MG63 (cell line): ENCODE measurements at places on chromosomes 16 and 17. TPM values are rescaled to one million over a fixed set of nuclear protein-coding genes. Genes with fewer than 3 reads are reported as not detected.

DNA sequence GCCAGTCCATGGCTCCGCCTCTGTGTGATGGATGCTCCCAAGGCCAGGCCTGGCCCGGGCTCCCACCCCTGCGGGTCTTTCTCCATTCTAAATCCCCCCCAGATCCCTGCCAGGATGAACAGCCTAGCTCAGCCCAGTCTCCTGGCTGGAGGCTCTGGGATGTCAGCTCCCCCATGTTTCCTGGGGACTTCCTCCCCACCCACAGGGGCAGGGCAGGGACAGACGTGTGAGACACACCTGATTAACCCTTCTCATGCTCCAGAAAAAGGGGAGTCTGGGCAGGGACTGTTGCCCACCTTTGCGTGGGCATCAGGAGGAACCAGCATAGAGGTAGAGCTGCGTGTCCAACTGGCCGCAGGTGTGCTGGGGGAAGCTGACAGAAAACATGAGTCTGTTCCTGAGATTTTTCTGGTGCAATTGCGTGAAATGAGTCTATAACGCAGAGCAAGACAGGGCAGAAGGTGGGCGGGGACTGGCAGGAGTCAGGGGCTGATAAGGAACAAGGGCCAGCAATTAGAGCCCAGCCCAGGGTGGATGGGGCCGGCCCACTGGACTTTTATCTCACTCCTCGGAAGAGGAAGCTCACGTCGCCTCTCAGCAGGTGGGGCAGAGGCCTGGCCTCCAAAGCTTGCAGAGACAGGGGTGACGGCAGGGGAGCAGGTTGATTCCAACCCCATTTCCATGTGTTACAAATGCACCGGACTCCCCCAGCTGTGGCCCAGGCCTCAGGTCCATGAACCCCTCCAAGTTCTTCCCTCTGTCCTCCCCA lies 238.2 kb downstream of the RBFOX3 start:
- no peak for DNase-seq

- no peak for DNase-seq
Measured at GRCh38 chr16:55338646-55339045, 14.6 kb downstream of the IRX6 start.

DNA sequence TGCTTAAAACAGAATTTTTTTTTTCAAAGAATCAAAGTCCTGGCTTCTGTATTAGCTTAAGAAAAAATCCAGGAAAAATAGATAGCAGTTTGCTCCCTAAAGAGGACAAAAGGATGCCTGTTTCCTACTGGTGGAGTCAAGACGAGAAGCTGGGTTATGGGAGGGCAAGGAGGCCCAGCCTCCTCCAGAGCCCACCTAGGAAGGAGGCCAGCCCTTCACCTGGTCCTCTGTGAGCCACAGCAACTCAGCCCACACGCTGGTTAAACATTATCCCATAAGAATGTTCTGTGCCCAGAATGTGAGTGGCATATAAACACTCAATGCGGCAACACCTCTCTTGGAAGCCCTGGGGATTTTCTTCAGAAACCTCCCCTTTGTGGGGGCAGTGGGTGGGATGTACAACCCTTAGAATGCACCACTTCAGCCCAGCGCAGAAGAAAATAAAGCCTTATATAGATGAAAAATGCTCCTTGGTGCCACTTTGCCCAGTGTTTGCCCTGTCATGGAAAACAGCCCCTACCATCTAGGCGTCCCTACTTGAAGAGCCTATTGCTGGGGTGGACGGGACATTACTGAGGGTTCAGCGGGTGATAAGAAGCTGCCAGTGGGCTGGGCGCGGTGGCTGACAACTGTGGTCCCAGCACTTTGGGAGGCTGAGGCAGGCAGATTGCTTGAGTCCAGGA lies 48.0 kb downstream of the TEKT5 start:
- DNase-seq = no peak

DNA sequence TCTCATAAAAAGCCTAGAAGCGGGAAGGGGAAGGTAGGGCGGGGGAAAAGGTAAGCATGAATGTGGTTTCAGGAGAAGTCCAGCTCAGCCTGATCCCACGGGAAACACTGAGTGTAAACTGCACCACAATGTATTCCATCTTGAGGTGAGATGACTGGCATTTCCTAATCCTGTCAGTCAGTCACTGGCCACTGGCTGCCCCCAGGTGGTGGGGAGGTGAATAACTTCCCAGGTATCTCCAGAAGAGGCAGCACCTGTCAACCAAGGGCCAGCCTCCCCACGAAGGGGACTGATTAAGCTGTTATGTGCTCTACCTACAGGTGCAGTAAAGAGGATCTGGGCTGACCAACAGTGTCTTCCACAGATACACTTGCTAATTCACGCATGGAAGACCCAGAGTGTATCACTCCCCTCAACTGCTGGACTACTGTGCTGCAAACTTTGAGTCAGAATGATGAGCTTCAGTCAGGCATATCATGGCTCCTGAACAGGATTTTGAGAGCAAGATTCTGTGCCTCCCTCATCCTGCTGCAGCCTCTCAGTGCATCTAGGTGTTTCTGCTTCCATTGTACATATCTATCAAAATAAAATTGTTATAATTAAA lies 108.5 kb upstream of the CCL2 start:
- DNase-seq = peak; percentile 36

GRCh38 chr17:81090361-81091136 lies 55.6 kb downstream of the BAIAP2 start:
- no peak for DNase-seq

GRCh38 chr16:13953501-13953900 lies 33.5 kb downstream of the ERCC4 start:
- no peak for DNase-seq

GRCh38 chr17:43003542-43004172 lies 2.9 kb upstream of the IFI35 start:
- peak; percentile 92 for DNase-seq

- no peak for DNase-seq
Measured at GRCh38 chr16:68223072-68223471, 12.9 kb downstream of the ESRP2 start.

DNA sequence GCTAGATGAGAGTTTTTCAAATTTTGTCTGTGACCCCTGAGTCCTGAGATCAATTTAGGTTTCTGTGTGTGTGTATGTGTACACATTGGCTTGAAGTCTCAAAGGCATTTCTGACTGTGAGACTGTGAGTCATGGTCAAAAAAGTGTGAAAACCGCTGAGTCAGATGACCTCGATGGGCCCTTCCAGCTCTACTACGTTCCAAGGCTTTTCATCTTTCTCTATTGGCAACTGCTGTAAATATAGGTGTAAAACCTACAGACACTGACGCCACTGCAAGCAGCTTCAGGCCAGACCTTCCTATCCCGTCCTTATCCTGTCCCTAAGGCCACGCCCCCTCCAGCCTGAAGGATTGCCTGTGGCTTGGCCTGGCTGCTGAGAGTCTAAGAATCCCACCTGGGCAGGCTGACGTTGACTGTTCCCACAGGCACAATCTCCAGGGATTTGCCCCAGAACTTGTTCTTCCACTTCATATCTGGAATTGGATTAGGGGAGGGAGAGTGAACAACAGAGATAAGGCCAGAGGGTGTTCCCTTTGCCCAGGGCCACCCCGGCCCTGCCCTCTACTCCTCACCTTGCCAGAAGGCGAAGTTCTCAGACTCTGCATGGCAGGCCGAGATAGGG lies 11.3 kb downstream of the OSBPL7 start:
- DNase-seq = peak; percentile 65

- no peak for DNase-seq
Measured at GRCh38 chr17:17061516-17061915, 19.3 kb downstream of the MPRIP start.

DNA sequence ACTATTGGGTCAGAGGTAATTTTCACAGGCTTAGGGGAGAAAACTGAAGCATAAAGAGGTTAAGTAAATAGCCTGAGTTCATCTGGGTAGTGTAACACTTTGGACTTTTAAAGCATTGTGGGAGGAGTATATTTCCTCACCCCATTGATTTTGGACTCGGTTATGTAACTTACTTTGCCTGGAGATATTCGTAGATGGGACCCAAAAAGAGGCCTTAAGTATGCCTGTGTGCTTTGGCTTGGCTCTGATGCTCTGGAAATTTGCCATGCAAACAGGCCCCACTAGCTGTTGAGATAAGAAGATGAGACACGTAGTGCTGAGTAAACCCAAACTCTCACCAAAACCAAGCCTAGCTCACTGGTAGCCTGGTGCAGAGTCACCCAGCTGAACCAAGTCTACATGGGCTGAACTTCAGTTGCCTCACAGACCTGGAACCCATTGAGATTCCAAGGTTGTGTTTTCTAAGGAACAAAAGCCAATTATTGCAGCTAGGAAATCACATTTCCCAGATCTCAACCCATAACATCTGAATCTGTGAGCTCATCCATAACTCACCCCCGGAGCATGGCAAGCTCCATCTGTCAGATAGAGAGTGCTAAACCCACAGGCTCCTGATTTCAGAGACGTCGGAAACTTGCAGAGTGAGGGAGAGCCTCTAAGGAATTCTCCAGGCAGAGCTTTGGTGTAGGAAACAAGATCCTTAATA lies 536.0 kb upstream of the C16orf82 start:
- DNase-seq = peak; percentile 47

DNA sequence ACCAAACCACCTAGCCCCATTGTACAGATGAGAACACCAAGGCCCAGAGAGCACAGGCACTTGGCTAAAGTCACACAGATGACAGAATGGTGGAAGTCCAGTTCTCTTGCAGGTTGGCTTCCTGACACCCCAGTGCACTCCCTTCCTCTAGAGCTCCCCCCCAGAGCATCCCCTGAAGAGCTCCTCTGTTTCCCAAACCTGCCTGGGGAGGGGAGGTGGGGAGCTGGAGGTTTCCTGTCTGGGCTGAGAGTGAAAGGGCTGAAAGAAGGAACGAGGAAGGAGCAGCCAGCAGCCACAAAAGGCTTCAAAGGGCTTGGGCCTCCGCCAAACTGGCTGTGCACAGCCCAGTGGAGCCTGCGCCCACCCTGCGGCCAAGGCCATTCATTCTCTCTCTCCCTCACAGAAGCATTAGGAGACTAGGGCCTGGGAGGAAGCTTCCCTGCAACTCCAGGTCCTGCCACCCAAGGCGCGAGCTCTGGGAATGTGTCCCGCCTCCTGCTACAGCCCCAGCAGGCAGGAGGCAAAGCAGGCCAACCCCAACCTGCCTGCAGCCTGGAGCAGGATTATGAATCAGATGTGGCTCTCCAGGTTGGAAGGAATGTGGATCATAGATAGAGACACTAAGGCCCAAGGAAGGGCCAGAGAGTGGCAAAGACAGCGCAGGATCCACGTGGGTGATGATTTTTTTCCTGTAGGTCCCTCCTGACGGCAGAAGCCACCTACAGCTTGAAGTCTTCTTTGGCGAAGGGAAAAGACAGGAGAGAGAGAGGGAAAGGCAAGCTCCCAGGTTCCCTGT lies 913 bp downstream of the SLC13A5 start:
- peak; percentile 9 for DNase-seq

- peak; percentile 75 for DNase-seq
Measured at GRCh38 chr17:72387487-72387886, 266.7 kb downstream of the SOX9 start.

- DNase-seq = no peak
Measured at GRCh38 chr17:72233986-72234385, 113.2 kb downstream of the SOX9 start.

DNA sequence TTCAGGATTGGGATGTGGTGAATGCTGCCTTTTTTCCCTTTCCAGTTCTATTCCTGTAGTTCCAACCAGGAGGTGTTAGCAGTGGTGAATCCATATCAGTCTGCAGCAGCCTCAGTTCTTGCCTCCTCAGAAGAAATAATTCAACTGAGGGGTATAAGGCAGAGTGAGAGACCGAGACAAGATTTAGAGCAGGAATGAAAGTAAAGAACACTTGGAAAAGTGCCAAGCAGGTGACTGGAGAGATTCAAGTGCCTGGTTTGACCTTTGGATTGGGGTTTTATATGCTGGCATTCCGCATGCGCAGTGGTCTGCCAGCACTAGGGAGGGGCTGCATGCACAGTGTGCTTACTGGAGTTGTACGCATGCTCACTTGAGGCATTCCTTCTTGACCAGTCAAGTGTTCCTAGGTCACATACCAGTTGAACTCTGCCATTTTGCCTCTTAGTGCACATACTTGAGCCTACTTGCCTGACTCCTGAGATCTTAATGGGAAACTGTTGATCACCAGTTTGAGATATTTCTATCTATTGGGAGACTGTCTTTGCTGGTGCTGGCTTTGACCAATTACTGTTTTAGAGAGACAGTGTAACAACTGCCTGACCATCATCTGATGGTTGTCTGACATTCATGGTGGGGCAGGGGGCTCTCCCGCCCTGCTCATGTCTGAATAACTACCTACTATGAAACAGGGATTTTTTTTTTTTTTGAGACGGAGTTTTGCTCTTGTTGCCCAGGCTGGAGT lies 680 bp upstream of the CCL15 start:
- DNase-seq = no peak

DNA sequence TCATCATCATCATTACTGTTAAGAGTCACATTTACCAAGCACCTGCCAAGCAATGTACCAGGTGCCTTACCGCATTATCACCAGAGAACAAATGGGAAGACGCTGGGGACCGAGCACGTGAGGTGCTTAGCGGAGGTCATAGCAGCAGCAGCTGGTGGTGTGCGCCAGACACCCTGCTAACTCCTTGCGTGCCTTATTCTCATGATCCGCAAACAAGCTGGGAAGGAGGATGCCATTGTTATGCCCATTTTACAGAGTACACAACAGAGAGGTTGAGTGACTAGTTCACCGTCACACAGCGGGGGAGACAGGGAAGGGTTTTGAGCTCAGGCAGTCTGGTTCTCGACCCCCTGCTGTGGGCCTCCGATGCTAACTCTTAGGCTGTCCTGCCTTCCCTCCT lies 7.3 kb downstream of the ATP2A3 start:
- no peak for DNase-seq

DNA sequence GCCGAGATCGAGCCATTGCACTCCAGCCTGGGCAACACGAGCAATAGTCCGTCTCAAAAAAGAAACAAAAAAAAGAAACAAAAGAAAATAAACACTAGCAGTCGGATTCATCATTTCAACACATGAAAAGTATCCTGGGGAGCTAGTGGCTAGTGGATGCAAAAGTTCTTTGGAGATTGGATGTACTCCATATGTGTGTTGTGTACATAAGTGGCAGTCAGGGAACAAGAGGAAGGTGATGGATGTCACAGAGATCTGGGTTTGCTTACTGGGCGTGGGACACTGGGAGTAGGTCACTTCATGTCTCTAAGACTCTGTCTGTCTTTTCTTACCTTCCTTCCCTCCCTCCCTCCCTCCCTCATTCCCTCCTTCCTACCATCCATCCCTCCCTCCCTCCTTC lies 35.4 kb downstream of the MRC2 start:
- no peak for DNase-seq

GRCh38 chr17:81508639-81509206 lies 3.9 kb downstream of the ACTG1 start:
- no peak for DNase-seq

- DNase-seq = no peak
Measured at GRCh38 chr16:2115591-2115973, 20.1 kb downstream of the PKD1 start.

DNA sequence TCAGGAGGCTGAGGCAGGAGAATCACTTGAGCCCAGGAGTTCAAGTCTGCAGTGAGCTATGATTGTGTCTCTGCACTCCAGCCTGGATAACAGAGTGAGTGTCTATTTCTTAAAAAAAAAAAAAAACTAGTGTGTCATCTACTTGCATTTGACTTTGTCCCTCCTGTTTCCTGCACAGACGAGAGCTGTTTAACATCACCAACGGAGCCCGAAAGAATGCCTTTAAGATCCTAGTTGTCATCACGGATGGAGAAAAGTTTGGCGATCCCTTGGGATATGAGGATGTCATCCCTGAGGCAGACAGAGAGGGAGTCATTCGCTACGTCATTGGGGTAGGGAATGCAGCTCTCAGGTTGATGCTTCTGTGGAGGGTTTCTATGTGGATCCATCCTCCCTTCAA lies 13.4 kb downstream of the ITGAM start:
- DNase-seq = no peak

SLC5A10 gene
- total RNA-seq = not detected in 2 replicates

CD79B gene
- total RNA-seq = not detected in 2 replicates

ABCC6 gene
- not detected in 2 replicates for total RNA-seq

HSF4 gene
- 3.9 TPM in 1 of 2 replicates, not detected in the other for total RNA-seq

TBX2 gene
- 1.8 and 8.3 TPM in 2 replicates for total RNA-seq

CRYBA1 gene
- total RNA-seq = 0.69 TPM in 1 of 2 replicates, not detected in the other

PRAC2 gene
- 5.0 TPM in 1 of 2 replicates, not detected in the other for total RNA-seq
